ENCODE measurements at places on chromosomes 6 and 20.

GRCh38 chr6:146913842-146914488 is 290.3 kb upstream of the STXBP5 start:
- DNase-seq = peak; percentile 99

DNA sequence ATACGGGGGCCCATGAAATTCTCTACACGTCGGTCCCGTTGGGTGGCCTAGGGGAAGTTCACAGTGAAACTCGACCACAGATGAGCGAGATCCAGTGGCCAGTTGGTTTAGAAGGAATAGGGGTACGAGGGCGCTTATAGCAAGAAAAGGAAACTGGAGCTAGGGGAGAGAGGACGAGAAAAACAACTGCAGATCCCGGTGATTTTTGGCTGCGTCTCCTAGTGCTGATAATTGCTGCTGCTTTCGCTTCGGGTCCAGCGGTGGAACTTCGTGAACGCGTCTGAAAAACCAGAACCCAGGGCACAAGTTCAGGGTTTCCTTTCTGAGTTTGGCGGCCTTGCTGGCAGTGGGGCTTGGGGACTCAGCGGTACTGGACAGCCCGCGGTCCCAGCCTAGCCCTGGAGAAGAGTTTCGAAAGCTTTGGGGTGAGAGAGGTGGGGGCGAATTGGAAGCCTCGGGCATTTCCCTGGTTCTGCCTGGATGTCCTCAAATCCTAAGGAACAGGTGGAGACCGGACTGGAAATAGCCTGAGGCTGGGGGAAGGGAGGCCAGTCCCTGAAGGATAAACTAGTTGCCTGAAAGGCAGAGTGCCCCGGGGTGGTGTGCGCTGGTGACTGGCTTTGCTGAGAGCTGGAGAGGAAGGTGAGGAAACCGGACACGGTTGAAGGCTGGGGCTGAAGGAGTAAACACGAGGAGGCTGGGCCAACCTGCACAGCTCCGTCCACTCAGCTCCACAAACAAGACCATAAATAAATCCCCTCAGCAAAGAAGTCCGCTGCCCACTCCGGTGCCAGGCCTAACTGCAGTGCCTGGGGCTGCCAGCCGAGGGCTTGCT is 793 bp downstream of the GMPR start:
- DNase-seq = peak; percentile 39

DNA sequence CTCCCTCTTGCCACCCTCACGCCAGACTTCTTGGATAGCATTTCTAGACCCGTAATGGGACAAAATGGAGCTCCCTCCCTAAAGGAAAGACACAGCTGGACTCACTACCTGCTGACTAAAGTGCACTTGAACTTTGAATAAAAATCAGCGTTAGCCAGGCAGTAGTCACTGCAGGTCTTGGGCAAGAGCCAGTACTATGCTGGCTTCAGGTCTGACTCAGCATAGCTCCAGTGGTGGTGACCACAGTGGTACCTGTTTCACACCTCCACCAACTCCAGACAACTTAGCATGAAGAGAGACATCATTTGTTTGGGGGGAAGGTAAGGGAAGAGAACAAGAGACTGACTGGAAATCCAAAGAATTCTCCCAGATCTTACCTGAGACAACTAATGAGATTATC is 906.8 kb downstream of the GRIK2 start:
- DNase-seq = no peak

GRCh38 chr6:79607000-79607399 is 24.1 kb upstream of the SH3BGRL2 start:
- DNase-seq = no peak

GRCh38 chr20:13397300-13397724 is 176.2 kb downstream of the ISM1 start:
- DNase-seq = no peak

- no peak for DNase-seq
Measured at GRCh38 chr20:3766422-3767109, 987 bp downstream of the ADISSP start.

- DNase-seq = peak; percentile 21
Measured at GRCh38 chr20:11080010-11080409, 406.2 kb upstream of the JAG1 start.

DNA sequence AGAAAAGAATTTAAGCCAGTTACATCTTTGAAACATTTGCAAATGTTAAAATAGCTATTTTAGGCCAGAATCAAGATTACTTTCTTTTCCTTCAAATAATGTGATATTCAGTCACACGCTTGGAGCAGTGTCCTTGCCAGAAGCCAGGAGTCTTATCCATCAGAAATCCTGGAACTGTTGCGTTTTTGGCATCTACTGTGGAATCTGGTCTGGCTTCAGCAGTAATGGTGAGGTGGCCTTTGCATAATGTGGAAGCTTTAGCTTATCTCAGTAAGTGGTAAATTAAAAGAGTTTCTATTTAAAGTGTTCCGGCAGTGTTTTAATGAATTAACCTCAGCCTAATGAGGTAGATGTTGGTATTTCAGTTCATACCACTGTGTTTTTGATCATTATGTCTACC is 97.6 kb downstream of the FIG4 start:
- DNase-seq = peak; percentile 62

DNA sequence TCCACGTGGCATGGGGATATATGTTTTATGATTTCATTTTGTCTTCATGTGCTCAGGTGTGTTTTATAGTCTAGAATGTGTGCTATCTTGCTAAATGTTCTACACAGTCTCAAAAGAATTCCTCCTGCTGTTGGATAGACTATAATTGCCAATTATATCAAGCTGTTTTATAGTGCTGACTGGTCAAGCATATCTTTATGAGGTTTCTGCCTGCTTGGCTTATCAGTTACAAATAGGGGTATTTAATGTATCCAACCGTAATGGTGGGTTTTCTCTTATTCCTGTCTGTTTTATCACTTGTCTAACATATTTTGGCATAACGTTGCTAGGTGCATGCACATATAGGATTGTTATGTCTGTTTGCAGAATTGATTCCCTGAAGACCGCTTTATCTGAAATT is 201.3 kb downstream of the EYS start:
- no peak for DNase-seq

DNA sequence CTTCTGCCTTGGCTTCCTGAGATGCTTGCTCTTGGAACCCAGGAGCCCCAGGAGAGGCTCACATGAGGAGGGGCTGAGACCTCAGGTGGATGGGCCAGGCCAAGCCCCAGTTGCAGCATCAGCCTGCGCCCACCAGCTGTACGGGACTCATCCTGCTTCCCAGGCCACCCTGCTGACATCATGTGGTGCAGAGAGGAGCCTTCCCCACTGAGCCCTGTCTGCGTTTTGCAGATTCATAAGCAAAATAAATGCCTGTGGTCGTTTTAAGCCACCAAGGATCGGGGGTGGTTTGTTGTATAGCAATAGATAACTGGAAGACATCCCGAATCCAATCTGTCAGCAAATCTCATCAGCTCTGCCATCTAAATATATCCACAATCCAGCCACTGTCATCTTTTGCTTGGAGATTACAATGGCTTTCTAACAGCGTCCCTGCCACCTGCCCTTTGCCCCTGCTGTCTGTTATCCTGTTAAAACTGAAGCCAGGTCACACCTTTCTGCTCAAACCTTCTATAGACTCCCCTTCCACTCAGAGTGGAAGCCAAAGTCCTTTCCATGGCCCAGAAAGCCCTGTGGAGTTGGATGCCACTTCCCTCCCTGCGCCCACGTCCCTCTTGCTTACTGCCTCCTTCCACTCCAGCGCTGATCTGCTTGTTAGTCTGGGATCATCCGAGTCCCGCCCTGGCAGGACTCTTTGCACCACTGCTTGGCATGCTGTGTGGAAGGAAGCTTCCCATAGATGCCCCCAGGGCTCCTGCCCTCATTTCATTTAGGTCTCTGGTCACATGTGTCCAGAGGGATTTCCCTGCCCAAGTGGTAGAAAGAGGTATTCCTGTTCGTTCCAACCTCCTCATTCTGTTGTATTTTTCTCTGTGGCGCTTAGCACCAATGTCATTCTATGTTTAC is 24.0 kb upstream of the MLN start:
- DNase-seq = no peak

- no peak for DNase-seq
Measured at GRCh38 chr20:5074232-5074674, 45.5 kb downstream of the PCNA start.

DNA sequence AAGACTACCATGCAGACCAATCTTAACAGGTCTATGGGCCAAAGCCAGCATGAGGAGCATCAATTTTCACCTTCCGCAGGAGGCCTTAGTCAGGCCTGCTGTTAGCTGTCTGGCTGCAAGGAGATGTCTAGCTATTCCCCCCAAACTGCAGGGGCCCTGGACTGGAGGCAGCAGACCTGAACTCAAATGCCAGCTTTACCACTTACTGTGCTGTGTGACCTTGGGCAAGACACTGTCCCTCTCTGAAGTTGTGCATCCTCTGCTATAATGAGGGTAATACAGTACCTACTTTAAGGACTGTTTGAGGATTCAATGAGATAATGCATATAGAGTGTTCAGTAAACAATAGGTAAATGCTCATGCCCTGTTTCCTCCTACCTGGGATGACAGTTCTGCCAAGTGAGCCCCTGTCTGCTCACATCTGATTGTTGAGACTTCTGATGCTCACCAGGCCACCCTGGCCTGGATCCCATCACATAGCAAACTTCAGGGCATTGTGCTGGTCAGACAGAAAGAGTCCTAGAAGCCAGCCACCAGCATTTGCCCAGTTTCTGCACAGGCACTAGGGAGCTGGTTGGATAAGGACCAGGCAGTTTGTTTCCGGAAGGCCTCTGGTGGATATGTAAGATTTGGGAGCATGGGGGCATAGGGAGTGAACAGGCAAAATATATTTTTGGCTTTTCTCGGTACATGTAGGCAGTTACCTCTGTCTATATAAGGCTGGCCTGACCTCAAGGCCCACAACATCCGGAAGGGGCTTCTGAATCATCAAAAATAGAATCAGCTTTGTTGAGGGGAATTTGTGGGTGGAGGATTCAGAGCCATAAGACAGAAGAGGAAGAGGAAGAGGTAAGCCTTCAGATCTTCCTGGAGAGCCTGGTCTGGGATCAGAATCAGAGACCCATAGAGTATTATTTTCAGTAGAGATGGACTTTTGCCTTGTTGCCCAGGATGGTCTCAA is 2.3 kb upstream of the OCSTAMP start:
- DNase-seq = no peak

DNA sequence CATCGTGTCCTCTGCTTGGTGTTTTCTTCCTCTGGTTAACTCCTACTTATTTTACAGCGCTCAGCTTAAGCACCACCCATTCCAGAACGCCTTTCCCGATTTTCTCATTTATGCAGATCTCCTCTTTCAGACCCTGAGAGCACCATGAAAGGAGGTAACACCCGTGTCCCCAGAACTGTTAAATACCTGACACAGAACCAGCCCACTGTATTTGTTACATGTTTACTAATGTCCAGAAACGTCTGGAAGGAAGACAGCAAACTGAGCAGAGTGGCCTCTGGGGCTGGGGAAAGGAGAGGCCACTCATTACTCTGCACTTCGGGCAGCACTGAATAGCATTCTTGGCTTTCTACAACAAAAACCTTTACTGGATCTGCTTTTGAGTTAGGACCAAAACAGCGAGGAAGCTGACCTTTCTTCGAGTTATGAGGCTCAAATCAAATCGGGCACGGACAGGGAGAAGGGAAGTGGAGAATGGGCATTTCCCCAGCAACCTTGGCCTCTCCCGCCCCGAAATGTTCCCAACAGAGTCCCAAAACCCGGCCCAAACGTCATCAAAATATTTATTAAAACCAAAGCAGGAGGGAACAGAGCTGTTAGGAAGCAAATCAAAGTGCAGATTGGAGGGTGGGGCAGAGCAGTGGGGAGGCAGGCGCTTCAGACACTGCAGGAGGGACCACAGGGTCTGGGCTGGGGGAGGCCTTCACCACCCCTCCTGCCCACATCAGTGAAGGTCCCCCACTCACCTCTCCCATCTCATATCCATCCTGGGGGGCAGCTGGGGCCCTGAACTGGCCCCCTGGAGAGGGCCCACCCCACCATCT is 1.1 kb upstream of the NECAB3 start:
- no peak for DNase-seq

DNA sequence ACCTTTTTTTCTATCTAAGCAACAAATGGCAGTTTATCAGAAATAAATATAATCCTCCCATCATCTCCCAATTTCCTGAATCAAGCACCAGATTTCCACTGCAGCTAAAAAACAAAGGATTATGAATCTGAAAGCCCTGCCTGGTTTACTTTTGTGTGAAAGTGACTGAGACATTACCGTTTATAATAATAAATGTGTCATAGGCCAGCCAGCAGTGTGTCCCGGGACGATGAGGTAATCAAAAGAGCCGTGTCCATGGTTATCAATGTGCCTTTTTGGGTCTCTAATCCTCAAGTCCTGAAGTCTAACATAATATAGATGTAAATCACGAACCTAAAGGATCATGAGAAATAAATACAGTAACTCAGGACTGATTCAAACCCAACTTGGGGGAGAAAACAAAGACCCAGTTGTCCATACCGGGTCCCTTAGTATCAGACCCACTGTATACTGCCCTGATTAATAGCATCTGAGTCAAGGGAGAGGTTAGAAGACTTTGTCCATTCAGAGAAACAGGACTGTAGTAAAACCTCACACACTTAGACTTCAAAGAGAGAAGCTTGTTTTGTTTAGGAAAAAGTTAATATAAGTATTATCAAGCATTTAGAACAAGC is 149.1 kb downstream of the SASH1 start:
- peak; percentile 70 for DNase-seq

DNA sequence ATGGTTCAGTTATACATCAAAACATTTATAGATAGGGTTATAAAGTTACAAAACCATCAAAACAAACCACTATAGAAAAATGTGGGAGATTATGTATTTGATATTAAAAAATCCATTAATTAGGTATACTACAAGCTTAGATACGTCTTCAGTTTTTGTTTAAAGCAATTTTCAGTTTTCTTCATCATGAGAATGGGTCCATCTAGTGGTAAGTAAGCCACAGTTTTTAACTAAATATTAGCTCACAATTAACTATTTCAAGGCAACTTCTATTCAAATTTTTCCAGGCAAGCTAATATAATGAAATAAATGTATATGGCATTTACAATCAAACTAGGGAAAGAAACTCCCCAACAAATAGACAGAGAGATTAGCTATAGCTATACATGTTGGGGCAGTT is 44.4 kb downstream of the RNGTT start:
- DNase-seq = peak; percentile 11

DNA sequence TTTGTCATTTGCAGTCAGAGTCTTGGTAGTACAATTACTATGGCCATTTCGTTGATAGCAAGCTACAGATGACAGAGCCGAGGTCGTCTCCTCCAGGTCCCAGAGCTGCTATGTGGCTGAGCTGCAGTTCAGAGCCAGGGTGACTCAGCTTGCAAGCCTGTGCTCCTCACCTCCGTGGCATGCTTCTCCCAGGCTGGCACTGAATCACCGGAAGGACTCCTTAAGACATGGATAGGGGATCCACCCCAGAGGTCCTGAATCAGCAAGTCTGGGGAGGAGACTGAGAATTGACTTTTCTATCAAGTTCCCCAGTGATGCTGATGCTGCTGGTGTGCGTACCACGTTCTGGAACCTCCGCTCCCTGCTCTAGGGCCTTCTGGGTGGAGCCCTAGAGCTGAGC is 291.2 kb downstream of the CDH26 start:
- DNase-seq = peak; percentile 96

GRCh38 chr6:106074146-106074545 is 12.0 kb upstream of the PRDM1 start:
- DNase-seq = no peak
